ENCODE measurements at places on chromosomes 13 and 19.

- no peak for DNase-seq
Observed at GRCh38 chr19:5183616-5184015, 157.0 kb downstream of the PTPRS start.

GRCh38 chr13:48160606-48161278 lies 65.8 kb upstream of the MED4 start:
- peak; percentile 8 for DNase-seq

DNA sequence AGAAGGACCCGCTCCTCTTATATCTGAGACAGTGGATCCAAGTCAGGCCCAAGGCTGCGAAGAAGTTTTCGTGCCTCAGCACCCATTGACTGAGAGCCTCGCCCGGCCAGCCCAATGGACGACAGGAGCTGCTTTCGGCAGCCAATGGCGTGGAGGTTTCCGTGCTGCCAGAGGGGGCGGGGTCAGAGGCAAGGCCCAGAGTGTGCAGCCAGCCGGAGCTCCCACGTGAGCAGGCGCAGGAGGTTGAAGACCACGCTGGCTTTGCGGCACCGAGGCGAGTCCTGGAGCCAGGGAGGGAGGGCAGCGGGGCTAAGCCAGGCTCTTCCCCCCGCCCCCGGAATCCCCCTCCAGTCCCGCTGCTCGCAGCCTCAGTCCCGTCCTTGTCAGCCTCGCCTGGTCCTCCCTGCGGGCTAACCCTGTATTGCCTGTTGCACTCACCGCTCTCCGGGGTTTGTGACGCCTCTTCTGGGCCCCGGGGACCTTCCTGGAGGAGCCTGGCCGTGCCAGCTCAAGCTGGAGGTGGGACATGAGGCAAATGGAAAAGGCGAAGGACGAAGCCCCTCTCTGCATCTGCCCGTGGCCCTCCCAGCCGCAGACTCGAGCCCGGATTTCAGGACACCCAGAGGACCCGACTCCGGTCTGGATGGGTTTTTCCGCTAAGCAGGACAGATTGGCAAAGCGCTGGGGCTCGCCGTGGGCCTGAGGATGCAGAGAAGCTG lies 1.5 kb downstream of the IFNL4 start:
- DNase-seq, result no peak

DNA sequence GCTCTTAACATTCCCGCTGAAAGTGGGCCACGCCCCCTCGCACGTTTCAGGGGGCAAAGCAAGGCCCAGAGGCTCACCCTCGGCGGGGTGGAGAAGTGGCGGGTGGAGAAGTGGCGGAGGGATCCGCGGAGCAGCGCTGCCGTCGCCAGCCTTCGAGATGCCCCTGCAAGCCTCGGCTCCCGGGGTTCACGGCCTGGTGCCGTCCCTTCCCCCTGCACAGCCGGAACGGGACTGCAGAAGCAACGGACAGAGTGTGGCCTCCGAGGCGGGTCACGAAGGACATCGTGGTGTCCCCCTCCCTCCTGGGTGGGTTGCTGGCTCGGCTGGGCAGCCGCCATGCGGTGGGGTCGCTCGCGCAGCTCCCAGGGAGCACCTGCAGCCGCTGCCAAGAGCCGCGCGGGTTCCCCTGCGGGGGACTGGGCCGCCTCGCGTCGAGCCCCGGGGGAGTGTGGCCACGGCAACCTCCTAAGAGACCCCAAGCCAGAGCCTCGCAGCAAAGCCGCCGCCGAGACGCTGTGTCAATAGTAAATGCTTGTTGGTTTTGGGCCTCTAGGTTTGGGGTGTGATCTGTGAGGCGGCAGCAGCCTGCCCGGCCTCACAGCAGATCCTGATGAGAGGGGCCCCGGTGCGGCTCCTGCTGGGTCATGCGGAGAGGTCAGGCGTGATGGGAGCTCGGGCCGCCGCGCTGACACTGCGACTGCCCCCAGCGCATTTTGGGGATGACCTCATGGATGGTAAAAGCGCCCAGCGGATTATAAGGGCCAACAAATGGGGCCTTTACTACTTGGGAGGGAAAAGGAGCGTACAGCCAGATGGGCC lies 5.5 kb downstream of the TPGS1 start:
- DNase-seq, result no peak

DNA sequence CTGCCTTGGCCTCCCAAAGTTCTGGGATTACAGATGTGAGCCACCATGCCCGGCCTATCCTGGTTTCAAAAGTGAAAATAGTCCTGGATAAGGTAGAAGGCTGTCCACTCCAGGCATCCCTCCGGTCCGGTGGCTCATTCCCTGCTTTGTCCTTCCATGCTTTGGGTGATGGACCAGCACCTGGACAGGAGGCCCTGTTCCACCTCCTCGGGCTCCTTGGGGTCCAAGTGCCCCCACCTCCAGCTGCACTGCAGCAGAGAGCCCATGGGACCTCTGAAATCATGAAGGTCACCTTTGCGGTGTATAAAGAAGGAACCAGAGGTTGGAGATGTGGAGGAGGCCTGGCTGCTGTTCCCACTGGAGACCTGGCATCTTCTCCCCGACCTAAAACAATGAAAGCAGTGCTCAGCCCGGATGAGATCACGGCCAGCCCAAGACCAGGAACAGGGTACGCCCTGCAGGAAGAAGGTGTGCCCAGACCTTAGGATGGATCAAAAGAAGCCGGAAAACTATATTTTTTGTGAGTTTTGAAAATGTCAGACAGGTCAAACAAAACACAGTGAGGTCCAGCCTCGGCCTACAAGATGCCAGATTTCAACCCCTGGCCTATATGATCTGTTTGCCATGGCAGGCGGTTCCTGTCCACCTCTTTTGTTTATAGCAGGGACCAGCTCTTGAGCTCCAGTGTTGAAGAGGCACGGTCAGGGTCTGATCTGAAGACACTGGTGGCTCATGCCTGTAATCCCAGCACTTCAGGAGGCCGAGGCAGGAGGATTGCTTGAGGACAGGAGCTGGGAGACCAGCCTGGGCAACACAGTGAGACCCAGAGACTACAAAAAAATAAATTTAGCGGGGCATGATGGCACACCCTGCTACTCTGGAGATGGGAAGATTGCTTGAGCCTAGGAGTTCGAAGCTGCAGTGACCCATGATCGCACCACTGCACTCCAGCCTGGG lies 5.8 kb downstream of the LSR start:
- no peak for DNase-seq

DNA sequence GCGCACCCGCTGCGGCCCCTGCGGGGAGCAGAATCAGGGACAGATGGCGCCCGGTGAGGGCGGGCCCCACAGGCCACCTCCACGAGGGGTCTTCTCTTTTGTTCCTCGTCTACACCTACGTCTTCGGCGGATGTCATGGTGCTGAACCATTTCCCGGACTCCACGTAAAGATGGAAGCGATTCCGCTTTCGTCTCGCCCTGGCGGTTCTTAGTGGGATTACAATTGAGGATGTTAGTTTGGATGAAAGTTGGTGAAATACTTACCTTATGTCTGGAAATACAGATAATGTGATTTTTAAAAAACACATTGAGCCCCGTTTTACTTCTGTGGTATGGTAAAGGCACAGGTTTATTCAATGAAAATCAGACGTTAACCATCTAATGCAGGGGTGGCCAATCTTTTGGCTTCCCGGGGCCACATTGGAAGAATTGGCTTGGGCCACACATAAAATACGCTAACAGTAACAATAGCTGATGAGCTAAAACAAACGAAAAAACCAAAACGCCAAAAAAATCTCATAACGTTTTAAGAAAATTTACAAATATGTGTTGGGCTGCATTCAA lies 1.4 kb upstream of the ZMYM5 start:
- no peak for DNase-seq

- DNase-seq, result no peak
Observed at GRCh38 chr13:30367296-30367695, 55.0 kb upstream of the UBE2L5 start.

GRCh38 chr13:65932587-65933239 lies 1297.4 kb downstream of the PCDH9 start:
- DNase-seq, result peak; percentile 28

- no peak for DNase-seq
Observed at GRCh38 chr19:3679138-3679537, 21.1 kb downstream of the PIP5K1C start.

DNA sequence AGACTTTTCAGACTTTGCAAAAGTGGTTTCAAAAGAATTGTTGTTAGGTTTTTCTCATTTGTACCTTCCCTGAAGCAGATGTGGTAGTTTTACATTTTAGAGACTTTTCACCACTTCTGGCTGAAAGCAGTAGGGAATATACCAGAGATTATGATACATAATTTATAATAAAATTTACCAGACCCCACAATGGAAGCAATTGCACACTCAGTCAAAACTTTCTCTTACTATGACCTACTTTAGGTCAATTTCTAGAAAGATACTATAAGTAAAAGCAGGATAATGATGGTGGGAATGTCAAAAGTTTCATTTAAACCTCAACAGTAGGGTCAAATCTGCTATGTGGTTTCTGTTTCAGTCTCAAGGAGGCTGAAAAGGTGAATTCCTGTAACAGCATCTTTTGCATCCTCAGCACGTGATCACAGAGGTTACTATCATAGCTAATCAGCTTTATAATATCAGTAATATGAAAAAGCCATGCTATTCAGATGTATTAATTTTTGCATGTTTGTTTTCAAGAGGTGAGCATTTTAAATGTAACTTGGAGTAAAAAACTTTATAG lies 26.9 kb downstream of the PCCA start:
- no peak for DNase-seq

GRCh38 chr13:99083981-99084380 lies 106.1 kb upstream of the DOCK9 start:
- DNase-seq, result no peak

- DNase-seq, result no peak
Observed at GRCh38 chr13:46666727-46667456, 113.9 kb downstream of the LRCH1 start.

- no peak for DNase-seq
Observed at GRCh38 chr19:55464662-55465054, at the start of gene C19orf85. C19orf85 (minus strand) TSS chr19:55464751; CDS start chr19:55464554, 197 bp downstream.

- DNase-seq, result no peak
Observed at GRCh38 chr13:42638886-42639285, 64.9 kb downstream of the TNFSF11 start.

- DNase-seq, result no peak
Observed at GRCh38 chr19:16327501-16327900, 2.9 kb downstream of the KLF2 start.

DNA sequence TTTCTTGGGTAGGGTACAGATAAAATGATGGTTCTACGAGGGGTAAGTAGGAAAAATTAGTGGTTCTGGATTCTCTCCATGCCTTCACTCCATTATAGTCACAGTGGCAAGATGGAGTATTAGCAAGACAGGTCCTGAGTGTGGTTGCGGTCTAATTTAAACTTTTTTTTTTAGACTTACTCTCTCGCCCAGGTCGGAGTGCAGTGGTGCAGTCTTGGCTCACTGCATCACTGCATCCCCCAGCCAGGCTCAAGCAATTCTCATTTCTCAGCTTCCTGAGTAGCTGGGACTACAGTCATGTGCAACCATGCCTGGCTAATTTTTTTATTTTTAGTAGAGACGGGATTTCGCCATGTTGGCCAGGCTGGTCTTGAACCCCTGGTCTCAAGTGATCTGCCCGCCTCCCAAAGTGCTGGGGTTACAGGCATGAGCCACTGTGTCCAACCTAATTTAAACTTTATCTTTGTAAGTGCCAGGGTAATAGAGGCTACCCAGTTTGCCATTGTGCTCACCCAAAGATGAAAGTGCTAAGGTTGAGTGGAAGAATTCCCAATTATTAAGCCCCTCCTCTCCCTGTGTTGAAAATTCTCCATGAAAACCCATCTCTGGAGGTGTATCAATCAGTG lies 135.6 kb downstream of the TM9SF2 start:
- no peak for DNase-seq

- no peak for DNase-seq
Observed at GRCh38 chr19:13133241-13133870, 15.3 kb downstream of the NACC1 start.

Measured in AG09309 (cell line).